Right renal cortex interstitium (tissue), 3 donors: ENCODE measurements at places on chromosomes 2 and 18. TPM values are rescaled to one million over a fixed set of nuclear protein-coding genes. Genes with fewer than 3 reads are reported as not detected.

- no peak for DNase-seq
These were observed 602.2 kb downstream of the NYAP2 start for GRCh38 chr2:226001716-226002115.

- DNase-seq: no peak
These were observed 615.8 kb upstream of the SYT4 start for GRCh38 chr18:43893001-43893637.

DNA sequence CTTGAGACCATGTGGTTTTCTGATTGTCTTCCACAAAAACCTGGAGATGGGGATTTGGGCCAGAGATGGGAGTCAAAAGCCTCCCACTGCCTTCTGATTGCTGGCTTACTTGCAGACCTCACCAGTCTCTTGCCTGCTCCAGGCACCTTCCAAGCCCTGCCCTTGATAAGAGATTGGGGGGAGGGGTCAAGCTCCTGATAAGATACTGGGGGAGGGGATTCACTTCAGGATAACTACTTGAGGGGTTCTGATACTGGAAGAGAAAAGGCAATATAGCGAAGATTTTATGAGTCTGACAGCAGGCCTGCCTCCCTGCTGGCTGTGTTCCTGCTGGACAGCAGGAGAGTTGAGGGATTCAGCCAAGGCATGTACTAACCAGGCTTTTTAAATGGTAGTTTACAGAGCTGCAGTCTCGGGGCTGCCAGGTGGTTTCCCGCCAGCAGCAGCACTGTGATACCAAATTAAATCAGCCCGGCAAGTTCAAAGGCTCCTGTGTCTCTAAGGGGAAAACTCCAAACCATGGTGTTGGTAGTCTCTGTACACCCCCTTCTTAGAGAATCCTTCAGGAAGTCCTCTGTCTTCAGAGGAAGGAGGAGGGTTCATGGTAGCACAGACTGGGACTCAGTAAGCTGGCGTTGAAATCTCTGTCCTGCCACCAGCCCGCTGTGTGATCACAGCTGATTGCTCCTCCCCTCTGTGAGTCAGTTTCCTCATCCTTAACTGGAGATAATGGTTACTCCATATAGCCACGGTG lies 58.3 kb downstream of the FBXO36 start:
- no peak for DNase-seq

- no peak for DNase-seq
These were observed 64.1 kb downstream of the CCDC93 start for GRCh38 chr2:117949806-117950205.

DNA sequence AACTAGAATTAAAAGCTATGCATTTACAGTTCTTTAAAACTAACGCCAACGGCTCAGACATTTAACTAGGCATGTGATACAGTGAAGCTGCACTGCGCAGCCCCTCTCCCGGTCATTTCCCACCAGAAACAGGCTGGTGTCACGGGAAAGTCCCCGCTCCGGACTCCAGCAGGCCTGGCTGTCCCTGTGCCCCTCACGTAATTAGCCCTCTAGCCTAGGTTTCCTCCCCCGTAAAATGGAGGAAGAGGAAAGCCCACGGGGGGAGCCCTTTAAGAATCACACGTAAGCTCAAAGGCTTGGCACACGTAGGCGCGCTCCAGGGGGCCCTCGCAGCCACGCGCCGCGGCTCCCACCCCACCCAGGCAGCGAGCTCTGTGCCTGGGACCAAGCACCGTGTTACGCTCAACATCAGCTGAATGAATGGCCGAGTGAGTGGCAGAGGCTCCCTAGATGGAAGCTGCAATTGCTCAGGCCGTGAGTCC lies 48.0 kb downstream of the KCNIP3 start:
- no peak for DNase-seq

DNA sequence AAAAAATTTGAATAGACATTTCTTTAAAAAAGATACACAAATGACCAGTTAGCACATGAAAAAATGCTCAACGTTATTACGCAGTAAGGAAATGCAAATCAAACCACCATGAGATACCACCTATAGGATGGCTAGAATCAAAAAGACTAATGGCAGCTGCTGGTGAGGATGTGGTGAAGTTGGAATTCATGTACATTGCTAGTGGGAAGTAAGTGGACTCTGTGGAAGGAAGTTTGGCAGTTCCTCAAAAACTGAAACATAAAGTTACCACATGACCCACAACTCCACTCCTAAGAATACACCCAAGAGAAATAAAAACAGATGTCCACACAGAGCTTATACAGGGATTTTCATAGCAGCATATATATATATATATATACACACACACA lies 51.2 kb downstream of the MBP start:
- no peak for DNase-seq

DNA sequence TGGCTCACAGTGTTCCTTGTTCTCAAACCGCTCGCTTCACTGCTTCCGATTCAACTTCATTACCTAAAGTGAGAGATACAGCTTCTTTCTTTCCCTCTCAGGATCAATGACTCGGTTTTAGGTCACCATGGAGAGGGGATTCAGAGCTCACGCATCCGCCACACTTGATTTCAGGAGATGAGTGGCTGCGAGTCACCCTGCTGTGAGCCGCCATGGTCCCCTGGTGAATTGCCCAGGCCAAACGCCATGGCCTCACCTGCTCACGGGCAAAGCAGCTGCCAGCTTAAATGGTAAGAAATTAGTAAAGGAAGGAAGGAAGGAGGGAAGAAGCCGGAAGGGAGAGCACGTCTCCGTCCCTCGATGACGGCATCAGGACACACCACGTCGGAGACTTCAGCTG lies 60.5 kb downstream of the ADNP2 start:
- no peak for DNase-seq

- no peak for DNase-seq
These were observed 22.5 kb upstream of the SPAG16 start for GRCh38 chr2:213261715-213262114.

DNA sequence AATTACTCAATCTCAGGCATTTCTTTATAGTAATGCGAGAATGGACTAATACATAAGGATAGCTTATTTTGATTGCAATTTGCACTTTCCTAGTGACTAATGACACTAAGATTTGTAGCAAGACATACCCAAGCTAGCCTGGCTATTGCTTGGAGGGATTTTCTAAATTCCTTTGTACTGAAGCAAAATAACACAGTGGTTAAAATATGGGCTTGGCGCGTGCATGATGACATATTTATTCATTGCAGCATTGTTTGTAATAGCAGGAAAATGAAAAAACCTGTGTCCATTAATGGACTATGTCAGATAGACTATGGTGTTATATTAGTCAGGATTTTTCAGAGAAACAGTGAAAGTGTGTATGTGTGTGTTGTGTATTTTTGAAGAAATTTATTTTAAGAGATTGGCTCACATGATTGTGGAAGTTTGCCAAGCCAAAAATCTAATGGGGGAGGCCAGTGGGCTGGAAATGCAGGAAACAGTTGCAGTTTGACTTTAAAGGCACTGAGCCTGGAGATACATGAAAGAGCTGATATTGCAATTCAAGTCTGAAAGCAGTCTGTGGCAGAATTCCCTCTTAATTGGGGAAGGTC lies 16.7 kb upstream of the LAPTM4A start:
- no peak for DNase-seq

GRCh38 chr18:51195451-51196117 lies 1.9 kb downstream of the MEX3C start:
- DNase-seq: peak; percentile 72

DNA sequence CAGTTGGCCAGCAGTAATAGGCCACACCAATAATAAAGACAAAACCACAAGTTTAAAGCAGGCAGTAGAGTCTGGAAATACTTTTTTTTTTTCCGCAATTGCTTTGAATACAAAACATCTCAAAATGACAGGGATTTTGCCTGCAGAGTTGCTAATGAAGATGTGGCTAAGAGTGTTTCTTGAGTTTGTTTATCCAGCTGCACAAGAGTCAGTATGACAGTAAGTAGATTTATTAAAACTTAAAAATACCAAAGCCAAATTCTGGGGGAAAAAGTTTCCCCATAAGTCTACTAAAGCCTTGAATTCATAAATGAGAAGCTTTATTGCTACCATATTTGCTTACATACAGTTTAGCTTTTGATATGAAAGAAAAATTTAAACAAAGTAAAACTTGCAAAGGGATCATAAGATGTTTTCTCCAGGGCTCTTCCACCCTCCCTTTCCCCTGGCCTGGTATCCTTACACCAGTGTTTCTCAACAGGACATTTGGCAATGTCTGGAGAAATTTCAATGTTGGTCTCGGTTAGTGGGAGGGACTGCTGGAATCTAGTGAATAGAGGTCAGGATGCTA lies 3.9 kb upstream of the DSEL start:
- DNase-seq: no peak

DNA sequence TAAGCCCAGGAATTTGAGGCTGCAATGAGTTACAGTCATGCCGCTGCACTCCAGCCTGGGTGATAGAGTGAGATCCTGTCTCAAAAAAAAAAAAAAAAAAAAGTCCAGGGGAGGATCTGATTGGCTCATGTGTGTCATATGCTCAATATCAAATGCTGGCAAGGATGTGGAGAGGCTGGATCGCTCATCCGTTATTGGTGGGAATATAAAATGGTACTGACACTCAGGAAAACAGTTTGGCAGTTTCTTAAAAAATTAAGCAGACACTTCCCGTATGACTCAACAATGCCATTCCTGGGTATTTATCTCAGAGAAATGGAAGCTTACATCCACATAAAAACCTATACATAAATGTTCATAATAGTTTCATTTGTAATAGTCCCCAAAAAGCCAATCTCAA lies 68.9 kb downstream of the MEX3C start:
- no peak for DNase-seq

DNA sequence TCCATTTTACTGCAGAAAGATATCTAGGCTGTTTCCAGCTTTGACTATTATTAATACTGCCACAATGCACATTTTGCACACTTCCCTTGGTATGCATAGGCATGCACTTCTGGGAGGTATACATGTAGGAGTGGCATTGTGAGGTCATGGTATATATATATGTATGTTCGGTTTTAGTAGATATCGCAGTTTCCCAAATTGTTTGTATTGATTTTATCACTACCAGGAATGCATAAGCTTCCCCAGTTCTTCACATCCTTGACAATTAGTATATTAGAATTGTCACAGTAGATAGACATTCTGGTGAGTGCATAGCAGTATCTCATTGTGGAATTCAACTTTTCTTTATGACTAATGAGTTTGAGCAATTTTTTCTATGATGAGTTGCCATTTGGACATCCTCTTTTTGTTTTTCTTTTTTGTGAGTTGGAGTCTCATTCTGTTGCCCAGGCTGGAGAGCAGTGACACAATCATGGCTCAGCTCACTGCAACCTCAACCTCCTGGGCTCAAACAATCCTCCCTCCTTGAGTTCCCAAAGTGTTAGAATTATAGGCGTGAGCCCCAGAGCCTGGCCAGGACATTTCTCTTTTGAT lies 4.2 kb upstream of the GRB14 start:
- DNase-seq: no peak

- DNase-seq: no peak
These were observed 153.5 kb downstream of the SLC39A10 start for GRCh38 chr2:195810340-195811098.

DNPEP gene
- 54.7 TPM for polyA plus RNA-seq

IL37 gene
- polyA plus RNA-seq: not detected

BBS5 gene
- 11.4 TPM for polyA plus RNA-seq
